ENCODE measurements at places on chromosomes 2 and 18.
A peak's percentile ranks its signal among the peaks of the same experiment; 100 is the strongest.

DNA sequence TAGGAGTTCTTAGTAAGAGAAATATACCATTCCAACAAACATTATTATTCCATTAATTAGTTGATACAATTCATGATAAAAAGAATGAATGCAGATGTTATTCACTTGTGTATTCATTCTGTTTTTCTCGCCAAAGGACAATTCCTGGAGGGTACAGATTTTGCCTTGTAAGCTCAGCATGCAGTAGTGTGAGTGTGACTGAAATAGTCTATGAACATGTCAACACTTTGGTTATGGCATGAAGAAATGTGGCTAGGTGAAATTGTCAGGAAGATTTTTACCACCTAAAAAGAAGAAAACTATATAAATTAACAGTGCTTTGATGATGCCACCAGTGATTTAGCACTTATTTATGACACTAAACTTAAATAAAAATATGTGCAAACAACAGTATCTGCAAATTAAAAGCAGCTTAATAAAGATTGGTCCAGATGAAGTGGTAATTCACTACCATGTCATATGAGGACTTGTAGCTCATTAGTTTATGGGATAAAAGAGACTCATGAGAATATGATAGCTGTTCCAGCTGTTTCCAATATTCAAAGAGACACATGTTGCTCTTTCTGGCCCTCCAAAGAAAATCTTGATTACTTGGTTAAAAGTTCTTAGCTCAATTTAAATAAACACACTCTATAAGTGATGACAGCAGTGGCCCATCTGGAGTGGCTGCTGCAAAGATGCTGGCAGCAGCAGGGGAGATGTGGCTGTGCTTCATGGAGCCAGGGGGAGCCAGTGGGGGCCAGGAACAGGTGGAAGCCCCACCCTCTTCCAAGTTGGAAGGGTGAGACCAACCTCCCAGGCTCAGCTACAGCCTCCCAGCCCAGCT, 165.0 kb downstream of the CDH19 start:
- no peaks in the 10 kb centered on the region for H3K27me3 ChIP-seq
- H3K27ac ChIP-seq: no peak overlapping the region
- no peak overlapping the region for H3K4me3 ChIP-seq
- no peak for DNase-seq
- H3K36me3 ChIP-seq: no peaks in the 10 kb centered on the region
- no peaks in the 10 kb centered on the region for H3K4me1 ChIP-seq

DNA sequence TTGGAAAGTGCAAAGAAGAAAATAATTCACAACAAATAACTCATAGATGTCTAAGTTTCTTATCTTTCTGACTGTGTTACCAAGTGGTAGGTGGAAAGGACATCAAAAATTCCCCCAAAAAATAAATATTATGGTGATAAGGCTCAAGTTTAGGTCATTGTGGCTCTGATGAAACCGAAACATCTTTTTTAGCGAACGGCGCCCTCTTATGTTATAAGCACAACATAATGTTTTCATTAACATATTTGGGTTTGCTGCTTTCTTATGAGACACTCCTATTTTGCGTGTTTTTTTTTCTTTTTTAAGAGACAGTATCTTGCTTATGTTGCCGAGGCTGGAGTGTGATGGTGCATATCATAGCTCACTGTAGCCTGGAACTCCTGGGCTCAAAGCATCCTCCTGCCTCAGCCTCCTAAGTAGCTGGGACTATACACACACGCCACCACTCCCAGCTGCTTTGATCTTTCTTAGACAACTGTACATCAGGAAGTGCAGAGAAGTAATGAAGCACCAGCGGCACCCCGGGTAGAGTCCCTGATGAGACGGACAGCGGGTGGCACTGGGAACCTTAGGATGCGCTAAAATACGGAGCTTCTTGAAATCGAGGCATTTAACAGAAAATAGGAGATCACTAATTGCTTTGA, 38.5 kb upstream of the SLC35G4 start:
- H3K27ac ChIP-seq: no peak overlapping the region
- H3K4me3 ChIP-seq: no peak overlapping the region
- peak; percentile 36 for DNase-seq
- H3K36me3 ChIP-seq: no peaks in the 10 kb centered on the region

DNA sequence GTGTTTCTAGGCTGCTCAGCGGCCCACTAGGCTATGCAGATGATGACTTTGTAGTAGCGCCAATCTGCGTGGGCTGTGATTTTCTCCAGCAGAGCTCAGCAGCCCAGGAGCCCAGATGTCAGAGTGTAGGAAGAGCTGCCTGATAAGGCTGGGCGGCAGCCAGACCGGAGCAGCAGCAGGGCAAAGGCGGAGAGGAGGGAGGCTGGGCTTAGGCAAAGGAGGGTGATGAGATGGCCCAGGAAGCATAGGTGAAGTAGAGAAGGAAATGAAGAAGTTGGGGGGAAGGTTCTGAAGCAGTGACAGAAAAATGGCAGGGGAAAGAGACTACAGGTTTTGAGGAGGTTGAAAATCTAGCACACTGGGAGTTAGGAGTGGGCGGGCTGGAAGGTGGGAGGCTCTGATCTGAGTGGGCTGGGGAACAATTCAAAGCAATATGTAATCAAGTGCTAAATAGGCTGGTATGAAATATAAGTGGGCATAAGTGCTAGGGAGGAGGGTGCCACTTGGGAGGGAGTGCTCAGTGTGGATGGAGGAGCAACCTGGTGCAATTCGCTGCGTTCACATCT, 50.6 kb upstream of the STPG4 start:
- no peaks in the 10 kb centered on the region for H3K27me3 ChIP-seq
- no peak for DNase-seq
- H3K27ac ChIP-seq: no peak overlapping the region
- no peak overlapping the region for H3K4me3 ChIP-seq
- H3K36me3 ChIP-seq: no peaks in the 10 kb centered on the region

DNA sequence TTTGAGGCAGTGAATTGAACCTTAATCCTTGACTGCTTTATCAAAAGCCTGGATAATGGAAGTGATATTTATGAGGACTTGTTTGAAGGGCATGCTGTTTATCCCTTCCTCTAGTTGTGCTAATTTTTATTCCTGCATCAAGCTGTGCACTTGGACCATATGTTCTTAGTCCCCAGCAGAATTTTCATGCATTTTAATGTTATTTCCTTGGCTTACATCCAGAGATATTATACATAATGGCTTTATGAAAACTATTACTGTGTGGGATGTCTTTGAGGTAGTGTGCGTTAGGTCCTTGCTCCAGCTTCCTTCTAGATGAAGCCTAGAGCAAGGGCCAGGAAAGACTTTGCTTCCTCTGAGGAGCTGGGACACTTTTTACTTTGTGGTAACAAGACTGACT, 378.4 kb downstream of the LPIN1 start:
- no peak overlapping the region for H3K27ac ChIP-seq
- DNase-seq: no peak
- H3K4me1 ChIP-seq: no peaks in the 10 kb centered on the region
- no peaks in the 10 kb centered on the region for H3K27me3 ChIP-seq
- no peak overlapping the region for H3K4me3 ChIP-seq

GRCh38 chr2:235577404-235578330, 83.8 kb downstream of the AGAP1 start:
- H3K4me3 ChIP-seq: no peak overlapping the region
- H3K36me3 ChIP-seq: no peaks in the 10 kb centered on the region
- no peaks in the 10 kb centered on the region for H3K27me3 ChIP-seq
- no peak for DNase-seq

- H3K27me3 ChIP-seq: peaks cover under 1% of the 10 kb centered on the region
- no peaks in the 10 kb centered on the region for H3K4me1 ChIP-seq
- H3K27ac ChIP-seq: no peak overlapping the region
- DNase-seq: peak; percentile 57
- no peak overlapping the region for H3K4me3 ChIP-seq
- H3K36me3 ChIP-seq: no peaks in the 10 kb centered on the region
These were observed 339.7 kb upstream of the SLC14A2 start for GRCh38 chr18:45275367-45276113.

DNA sequence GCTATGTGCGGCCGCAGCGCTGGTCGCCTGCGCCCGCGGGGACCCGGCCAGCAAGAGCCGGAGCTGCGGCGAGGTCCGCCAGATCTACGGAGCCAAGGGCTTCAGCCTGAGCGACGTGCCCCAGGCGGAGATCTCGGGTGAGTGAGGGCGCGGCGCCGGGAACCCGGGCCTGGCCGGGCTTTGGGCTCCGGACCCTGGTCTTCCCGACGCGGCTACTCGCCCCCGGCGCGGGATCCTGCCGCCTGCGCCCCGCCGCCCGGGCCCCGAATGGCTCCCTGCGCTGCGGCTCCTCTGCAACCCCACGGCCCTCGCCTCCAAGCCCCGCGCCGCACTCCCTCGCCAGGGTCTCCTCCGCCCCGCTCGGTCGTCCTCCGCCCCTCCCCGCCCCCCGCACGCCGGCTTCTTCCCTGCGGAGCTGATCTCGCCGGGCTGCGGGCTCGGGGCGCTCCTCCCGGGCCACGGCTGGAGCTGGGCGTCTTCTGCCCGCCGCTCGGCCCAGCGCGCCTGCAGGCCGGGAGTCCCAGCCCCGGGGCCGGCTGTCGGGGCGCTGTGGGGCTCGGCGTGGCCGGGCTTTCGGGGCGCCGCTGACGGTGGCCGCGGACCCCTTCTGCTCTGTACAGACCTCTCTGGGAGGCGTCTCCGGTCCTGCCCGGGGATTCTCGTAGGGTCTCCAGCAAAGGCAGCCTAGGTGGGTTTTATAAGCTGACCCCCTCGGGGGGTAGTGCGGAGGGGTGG, 652 bp downstream of the GPC1 start:
- peaks cover 23% of the 10 kb centered on the region for H3K4me1 ChIP-seq
- H3K27ac ChIP-seq: no peak overlapping the region
- H3K36me3 ChIP-seq: no peaks in the 10 kb centered on the region
- DNase-seq: peak; percentile 21
- H3K27me3 ChIP-seq: no peaks in the 10 kb centered on the region
- peak overlapping the region; percentile 69 for H3K4me3 ChIP-seq

GRCh38 chr2:64947885-64948284, 41.3 kb upstream of the SLC1A4 start:
- H3K4me1 ChIP-seq: peaks cover 33% of the 10 kb centered on the region
- H3K4me3 ChIP-seq: no peak overlapping the region
- H3K36me3 ChIP-seq: no peaks in the 10 kb centered on the region

GRCh38 chr2:33197198-33197938, 250.6 kb downstream of the LTBP1 start:
- H3K27ac ChIP-seq: no peak overlapping the region
- H3K27me3 ChIP-seq: no peaks in the 10 kb centered on the region
- no peaks in the 10 kb centered on the region for H3K4me1 ChIP-seq
- H3K36me3 ChIP-seq: peaks cover 28% of the 10 kb centered on the region

DNA sequence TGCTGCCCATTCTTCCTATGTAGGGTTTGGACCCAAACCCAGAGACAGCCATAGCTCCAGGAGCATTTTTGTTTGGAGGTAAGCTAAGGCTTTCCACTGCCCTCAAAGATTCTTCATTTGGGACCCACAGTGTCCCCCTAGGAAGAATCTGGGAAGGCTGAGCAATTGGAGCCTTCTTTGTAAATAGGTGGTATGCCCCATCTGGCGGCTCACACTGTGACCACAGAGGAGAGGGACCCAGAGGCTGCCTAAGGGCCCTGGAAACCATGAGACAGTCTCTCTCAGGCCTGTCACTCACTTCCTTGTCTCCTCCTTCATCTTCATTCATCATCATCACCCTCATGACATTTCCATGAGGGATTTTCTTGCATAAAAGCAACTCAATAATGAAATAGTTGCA, 215.4 kb upstream of the OSR1 start:
- no peak overlapping the region for H3K4me3 ChIP-seq
- no peak overlapping the region for H3K27ac ChIP-seq
- H3K4me1 ChIP-seq: peaks cover 16% of the 10 kb centered on the region
- H3K36me3 ChIP-seq: no peaks in the 10 kb centered on the region

DNA sequence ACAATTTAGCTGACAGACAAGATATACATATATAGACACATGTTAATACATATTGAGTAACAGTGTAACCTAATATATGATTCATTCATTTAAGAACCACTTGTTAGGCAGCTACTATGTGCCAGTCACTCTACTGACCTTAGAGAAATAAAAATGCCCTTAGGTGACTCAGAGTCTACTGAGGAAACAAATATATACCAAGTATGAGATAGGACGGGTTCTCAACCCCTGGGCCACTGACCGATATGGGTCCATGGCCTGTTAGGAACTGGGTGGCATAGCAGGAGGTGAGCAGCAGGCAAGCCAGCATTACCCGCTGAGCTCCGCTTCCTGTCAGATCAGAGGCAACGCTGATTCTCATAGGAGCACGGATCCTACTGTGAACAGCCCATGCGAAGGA, 14.8 kb downstream of the STRN start:
- peak overlapping the region; percentile 28 for H3K4me3 ChIP-seq
- DNase-seq: peak; percentile 72
- H3K36me3 ChIP-seq: peaks cover 11% of the 10 kb centered on the region
- H3K27me3 ChIP-seq: no peaks in the 10 kb centered on the region
- H3K4me1 ChIP-seq: peaks cover 31% of the 10 kb centered on the region

DNA sequence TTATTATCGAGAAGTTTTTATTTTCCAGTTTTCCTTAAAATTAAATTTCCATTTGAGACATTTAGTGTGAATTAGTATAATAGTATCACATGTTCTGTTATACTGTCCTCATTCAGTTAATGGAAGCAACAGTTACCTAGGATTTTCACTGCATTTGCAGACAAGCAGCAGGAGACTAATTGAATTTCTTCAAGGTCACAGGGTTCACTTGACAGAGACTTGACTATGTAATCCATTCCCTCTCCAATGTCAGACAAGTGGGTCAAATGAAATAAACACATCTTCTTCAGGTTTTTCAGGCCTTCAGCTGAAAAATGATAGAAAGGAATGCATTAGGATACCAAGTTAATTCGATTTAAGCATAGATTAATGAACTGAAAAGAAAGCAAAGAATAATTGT, 26.7 kb downstream of the NLRC4 start:
- no peak overlapping the region for H3K27ac ChIP-seq
- H3K4me3 ChIP-seq: no peak overlapping the region
- no peaks in the 10 kb centered on the region for H3K27me3 ChIP-seq
- no peak for DNase-seq
- peaks cover 19% of the 10 kb centered on the region for H3K4me1 ChIP-seq

DNA sequence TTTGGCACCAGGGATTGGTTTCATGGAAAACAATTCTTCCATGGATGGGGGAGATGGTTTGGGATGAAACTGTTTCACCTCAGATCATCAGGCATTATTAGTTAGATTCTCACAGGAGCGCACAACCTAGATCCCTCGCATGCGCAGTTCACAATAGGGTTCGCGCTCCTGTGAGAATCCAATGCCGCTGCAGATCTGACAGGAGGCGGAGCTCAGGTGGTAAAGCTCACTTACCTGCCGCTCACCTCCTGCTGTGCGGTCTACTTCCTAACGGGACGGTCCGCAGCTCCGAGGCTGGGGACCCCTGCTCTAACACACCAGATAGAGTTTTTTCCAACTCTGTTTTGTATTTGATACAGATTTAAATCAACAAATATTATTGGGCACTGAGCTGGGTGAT, 286.5 kb downstream of the MTX2 start:
- H3K36me3 ChIP-seq: no peaks in the 10 kb centered on the region
- no peak for DNase-seq
- no peak overlapping the region for H3K27ac ChIP-seq
- no peaks in the 10 kb centered on the region for H3K27me3 ChIP-seq
- no peak overlapping the region for H3K4me3 ChIP-seq

- no peaks in the 10 kb centered on the region for H3K36me3 ChIP-seq
- peak; percentile 79 for DNase-seq
- H3K27me3 ChIP-seq: no peaks in the 10 kb centered on the region
- H3K4me1 ChIP-seq: peaks cover 40% of the 10 kb centered on the region
- H3K27ac ChIP-seq: peak overlapping the region; percentile 98
These were observed 59.1 kb upstream of the RTN4 start for GRCh38 chr2:55109219-55109891.

- H3K36me3 ChIP-seq: peaks cover 13% of the 10 kb centered on the region
- no peak overlapping the region for H3K4me3 ChIP-seq
These were observed 188.6 kb upstream of the GATA6 start for GRCh38 chr18:21980744-21981143.

All from MCF 10A (cell line).